Stimulated activated CD8-positive, alpha-beta memory T cell treated with anti-CD3 and anti-CD28 coated beads, Interleukin-4, amount 100 ng/mL, for 1 hour (primary cell): ENCODE measurements at places on chromosomes 1 and 21.

GRCh38 chr1:12202577-12202976 is 27.3 kb upstream of the VPS13D start:
- DNase-seq, result no peak

DNA sequence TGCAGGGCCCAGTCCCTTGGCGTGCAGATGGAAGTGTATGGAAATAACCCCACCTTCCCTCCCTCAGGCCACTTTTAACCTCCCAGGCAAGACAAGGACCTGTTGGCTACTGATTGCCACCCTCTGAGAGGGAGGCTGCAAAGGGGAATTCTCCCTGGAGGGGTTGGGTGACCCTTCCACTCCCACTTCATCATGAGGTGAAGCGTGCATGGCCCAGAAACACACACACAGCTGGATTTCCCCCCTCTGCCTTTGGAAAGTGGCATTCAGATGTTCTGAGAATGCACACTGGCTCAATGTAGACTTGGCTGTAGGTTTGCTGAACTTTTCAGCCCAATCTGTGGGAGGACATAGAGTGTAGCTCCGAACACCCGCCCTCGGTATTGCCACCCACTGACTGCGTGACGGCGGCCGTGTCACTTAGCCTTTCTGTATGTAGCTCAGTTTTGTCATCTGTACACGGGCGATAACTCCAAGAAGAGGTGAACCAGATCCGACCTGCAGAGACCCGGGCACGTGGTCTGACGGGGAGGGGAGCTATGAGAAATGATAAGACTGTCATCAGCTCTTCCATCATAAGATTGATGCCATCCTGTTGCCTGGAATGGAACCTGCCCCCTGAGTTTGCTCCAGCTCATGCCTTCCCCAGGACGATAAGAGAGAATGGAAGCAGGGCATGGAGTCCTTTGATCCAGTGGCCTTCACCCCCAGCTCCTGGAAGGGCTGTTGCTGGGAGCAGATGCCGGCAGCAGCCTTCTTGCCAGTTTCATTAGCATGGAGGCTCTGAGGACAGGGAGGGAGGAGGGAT is 19.3 kb downstream of the MIIP start:
- DNase-seq, result no peak

DNA sequence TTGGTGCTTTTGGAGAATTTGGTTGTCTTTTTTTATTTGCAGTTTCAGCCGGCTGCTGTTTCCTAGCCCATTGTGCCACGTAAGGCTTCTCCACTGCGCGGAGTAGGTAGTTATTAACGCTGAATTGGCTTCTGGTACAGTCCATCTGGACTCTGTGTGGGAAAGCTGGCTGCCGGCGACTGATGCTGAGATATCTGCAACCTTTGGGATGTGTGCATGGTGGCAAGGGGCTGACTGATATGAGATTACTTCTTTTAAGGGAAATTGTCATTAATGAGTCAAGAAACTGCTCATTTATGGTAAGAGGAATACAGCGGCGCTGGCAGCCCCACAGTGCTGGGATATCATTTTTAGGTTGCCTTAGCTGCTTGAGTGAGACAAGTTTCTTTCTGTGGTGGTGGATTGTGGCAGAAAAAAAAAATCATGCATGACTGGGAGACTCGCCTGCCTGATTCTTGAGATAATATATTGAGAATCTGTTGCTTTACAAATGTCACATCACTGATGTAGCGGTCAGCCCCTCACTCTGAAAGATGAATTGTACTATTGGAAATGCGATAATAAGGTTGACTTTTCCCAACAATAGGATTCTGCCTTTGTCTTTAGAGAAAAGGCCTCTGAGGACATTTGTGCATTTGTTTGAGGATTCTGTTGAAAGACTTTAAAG is 2.5 kb upstream of the ELAVL4 start:
- DNase-seq, result no peak

- DNase-seq, result no peak
These were observed 3.8 kb downstream of the C1orf35 start for GRCh38 chr1:228099331-228099732.

GRCh38 chr1:192158181-192158580 is at the start of gene RGS18:
Gene RGS18, plus strand, starts transcription at chr1:192158462. Its CDS starts 176 bp downstream, at chr1:192158638.
- DNase-seq, result no peak
